Stimulated activated CD4-positive, alpha-beta T cell treated with anti-CD3 and anti-CD28 coated beads, Interleukin-1b, Interleukin-23, amount 100 ng/mL, for 48 hours (primary cell): ENCODE measurements at places on chromosomes 5 and 9.

DNA sequence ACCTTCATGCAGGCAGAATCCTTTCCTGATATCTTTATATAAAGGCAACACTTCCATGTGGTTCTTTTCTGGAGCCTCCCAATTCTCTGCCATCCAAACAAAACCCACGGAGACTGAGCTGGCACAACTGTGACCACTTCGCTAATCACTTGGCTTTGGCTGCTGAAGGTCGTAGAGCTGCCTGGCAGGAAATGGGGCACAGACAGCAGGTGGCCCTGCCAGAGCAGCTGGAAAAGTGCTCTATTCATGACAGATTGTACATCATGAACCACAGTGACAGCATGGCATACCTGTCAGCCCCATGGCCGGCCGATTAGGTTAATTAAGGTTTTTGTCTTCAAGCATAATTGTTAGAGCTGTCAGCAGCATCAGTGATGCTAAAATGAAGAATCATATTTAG lies 141.9 kb upstream of the ANKRD55 start:
- DNase-seq: no peak

GRCh38 chr5:26121338-26121737 lies 917.0 kb downstream of the CDH9 start:
- DNase-seq: no peak

DNA sequence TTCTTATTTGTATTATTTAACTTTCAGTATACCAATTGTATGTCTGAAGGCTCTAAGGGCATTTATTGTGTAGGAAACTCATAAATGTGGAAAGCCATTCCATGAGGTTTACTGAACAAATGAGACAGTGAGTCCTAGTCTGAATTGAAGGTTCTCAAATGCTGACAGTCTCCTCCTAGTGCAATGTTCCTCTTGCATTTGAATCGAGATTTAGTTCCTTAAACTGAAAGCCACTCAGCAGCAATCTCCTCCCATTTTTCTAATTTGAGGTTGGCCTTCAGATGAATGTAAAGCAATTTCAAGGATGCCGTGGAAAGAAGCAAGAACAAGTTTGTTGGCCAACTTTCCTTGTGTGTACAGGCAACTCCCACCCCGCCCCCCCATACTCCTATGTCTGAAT lies 493.2 kb upstream of the KLF4 start:
- DNase-seq: no peak

DNA sequence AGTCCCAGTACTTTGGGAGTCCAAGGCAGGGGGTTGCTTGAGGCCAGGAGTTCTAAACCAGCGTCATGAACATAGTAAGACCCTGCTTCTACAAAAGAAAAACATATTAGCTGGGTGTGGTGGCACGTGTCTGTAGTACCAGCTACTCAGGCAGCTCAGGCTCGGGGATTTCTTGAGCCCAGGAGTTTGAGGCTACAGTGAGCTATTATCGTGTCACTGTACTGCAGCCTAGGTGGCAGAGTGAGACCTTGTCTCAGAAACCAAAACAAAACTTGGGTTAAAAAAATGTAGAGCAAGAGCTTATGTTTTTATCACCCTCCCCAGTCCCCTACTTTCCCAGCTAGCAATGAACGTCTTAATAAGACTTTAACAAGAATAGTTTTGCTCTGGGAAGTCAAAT lies 46.7 kb downstream of the UHRF2 start:
- DNase-seq: no peak

- no peak for DNase-seq
Observed at GRCh38 chr5:179410291-179411160, 65.3 kb upstream of the ADAMTS2 start.

GRCh38 chr5:16192311-16192710 lies 12.7 kb upstream of the MARCHF11 start:
- no peak for DNase-seq

GRCh38 chr9:88051138-88051537 lies 76.8 kb upstream of the CDK20 start:
- DNase-seq: no peak

- DNase-seq: no peak
Observed at GRCh38 chr5:20041326-20042274, 53.6 kb upstream of the CDH18 start.

DNA sequence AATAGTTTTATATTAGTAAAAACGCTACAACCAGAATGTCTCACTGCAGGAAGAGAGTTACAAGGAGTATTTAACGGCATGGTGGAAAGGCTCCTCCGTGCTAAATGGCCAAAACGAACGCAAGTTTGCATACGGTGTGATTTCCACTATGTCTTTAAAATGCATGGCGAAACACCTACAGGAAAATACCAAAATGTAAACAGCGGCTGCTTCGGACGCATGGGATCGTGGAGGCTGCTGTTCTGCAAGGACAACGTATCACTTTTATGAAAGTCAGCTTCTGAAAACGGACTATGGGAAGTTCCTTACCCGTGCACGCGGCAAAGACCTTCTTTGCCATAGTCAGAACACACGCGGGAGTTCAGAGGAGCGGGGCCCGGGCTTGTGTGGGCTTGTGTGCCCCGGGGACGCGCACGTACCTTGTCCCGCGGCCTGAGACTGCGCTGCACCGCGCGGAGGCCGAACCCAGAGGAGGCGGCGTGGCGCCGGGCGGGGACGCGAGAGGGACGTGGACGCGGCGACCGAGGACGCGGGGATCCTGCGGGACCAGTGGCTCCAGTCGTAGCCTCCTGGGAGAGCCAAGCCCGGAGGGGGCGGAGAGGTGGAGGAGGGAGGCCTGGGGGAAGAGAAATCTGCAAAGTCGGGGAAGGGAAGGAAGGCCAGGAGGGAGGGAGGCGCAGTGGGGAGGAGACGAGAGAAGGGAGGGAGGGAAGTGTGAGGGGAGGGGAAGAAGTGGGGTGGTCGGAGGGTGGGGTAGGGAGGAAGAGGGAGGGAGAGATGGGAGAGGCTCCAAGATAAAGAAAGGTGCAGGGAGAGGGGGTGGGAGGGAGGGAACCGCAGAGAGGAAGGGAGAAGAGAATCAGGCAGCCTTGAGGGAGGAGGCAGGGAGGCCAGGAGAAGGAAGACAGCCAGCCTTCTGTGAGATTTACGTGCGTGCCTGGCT lies at the start of gene CMBL:
Gene CMBL, minus strand, starts transcription at position 697 of the 943 bp plus-strand sequence. CDS start 17,140 bp downstream, outside the sequence.
- DNase-seq: peak; percentile 16

DNA sequence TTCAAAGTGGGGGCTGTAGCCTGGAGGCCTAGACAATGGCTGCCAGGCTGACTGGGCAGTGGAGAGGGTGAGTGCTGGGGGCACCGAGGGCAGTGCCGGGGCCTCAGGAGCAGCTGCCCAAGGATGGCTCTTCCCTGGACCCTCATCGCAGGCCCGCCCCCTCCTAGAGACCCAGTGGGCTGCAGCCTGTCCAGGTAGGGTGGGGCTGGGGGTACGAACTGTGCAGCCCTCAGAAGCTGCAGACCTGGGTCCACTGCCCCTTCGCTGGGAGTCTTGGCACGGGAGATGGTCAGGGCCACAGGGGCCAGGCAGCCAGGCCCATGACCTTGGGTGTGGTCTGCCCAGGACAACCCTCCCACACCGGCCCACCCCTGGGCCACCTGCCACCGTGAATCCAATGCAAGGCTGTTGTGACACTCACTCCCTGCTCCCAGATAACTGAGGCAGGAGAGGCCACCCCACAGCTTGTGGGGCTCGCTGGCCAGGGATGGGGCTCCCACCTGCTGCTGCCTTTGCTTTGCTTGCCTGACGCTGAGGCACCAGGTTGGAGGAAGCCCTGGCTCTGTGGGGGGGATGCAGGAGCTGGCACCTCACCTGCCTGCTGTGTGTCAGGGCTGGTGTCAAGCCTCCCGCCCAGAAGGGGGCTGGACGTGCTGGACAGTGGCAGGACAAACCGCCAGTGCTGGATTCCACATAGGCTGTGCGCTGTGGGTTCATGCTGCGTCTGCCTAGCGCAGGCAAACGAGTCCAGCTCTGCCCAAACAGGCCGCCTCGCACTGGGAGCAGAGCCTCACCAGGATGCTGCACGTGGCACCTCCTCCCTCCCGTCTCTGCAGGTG lies 23.1 kb upstream of the SLC9A3 start:
- DNase-seq: no peak

- DNase-seq: no peak
Observed at GRCh38 chr5:72256536-72256935, 63.5 kb downstream of the MRPS27 start.

GRCh38 chr9:70049672-70050271 lies 6.1 kb downstream of the MAMDC2 start:
- no peak for DNase-seq

DNA sequence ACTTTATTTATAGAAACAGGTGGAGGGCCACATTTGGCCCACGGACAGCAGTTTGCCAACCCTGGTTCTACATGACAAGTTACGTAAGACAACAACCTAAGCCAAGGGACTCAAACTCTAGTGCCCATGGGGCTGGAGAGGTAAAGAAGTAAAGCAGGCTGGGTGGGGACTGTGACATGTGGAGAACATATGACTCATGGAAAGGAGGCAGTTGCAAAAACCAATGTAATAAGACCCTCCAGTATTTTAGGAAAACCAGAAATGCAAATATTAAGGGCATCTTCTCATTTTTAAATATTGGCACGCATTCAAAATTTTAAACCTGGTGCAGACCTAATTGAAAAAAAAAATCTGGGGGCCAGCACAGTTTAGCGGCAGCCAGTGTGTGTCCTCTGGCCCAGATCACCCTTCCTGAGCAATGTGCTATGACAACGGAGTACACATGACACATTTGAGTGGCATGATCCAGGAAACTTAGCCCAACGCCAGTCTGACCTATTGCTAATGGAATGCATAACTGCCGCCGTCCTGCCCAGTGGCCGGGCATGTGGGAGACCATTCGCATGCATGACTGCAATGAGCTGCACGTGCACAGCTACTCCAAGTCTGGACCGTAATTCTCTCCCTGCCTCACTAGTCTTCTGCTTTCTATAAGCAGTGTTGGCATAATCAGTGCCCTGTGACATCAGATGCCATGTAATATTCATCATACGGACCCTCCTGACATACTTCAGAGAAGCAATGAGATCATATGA lies 97.2 kb downstream of the SH3TC2 start:
- no peak for DNase-seq
